ENCODE measurements at places on chromosomes 3 and 15. TPM values are rescaled to one million over a fixed set of nuclear protein-coding genes. Genes with fewer than 3 reads are reported as not detected.

The PRTG gene
- polyA plus RNA-seq, result 11.9 TPM

The FBXO45 gene
- polyA plus RNA-seq, result 18.3 TPM

The CLDN18 gene
- 1.5 TPM for polyA plus RNA-seq

The MYL3 gene
- polyA plus RNA-seq, result 25.7 TPM

The BCL2A1 gene
- polyA plus RNA-seq, result 1.8 TPM

The GPR149 gene
- polyA plus RNA-seq, result not detected

The GOLGA6D gene
- 0.40 TPM for polyA plus RNA-seq

The SNX22 gene
- polyA plus RNA-seq, result 1.6 TPM

- no peak for DNase-seq
Observed at GRCh38 chr3:60967141-60967540, 284.1 kb downstream of the FHIT start.

DNA sequence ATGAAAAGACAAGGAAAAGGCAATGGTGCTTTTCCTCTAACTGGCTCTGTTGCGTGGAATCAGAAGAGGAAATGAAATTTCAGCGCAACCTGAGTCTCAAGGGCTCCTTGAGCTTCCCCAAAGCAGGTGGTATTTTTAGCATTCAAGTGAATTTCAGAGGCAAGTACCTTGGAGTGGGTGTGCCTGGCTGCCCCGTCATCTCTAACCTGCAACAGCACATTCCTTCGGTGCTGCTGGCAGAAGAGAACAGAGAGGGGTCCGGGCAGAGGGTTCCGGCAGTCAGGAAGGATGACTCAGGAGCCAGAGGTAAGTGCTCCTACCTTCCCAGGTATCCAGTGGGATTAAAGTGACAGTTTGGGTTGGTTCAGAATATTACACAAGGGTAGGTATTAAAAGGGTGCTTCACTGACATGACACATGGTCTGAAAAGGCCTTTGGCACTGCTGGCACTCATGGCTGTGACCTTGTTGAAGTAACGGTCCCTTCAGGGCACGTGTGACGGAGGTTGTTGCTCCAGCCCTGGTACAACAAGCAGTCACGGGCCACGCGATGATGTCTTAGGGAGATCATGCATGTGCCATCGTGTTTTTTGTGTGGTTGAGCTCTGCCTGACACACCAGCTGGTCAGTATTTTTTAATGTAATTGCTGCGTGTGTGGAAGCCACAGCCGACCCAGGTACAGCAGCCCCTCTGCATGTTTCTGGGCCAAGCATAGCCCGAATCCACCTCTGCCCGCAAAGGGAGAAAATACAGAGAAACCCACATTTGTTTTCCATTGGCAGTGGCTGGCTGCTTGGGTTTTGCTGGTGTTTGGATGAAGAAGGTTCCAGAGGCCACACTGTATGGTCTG lies 75.7 kb downstream of the LRRK1 start:
- DNase-seq, result no peak

DNA sequence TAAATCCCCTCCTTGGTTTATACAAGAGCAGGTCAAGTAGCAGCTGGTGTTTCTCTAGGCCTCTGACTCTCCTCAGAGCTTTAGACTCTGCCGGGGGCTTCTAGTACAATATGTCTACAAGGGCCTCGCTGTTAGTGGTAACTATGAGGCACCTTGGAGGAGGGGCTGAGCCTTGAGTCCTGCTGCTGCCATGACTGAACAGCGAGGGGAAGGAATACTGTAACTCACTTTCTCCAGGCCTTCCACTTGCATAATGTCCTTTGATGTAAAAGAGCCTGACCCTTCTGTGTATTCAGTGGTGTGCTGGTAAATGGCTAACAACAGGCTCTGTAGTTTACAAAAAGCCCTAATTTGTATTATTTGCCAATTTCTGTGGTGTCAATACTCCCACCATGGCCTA lies 27.8 kb downstream of the DRD3 start:
- DNase-seq, result no peak

GRCh38 chr3:128205558-128206145 lies 52.4 kb downstream of the EEFSEC start:
- no peak for DNase-seq

GRCh38 chr3:151875759-151876158 lies 2.3 kb downstream of the SUCNR1 start:
- no peak for DNase-seq

- no peak for DNase-seq
Observed at GRCh38 chr3:39990532-39990931, 181.1 kb downstream of the MYRIP start.

GRCh38 chr3:73530022-73530396 lies 94.7 kb downstream of the PDZRN3 start:
- no peak for DNase-seq

DNA sequence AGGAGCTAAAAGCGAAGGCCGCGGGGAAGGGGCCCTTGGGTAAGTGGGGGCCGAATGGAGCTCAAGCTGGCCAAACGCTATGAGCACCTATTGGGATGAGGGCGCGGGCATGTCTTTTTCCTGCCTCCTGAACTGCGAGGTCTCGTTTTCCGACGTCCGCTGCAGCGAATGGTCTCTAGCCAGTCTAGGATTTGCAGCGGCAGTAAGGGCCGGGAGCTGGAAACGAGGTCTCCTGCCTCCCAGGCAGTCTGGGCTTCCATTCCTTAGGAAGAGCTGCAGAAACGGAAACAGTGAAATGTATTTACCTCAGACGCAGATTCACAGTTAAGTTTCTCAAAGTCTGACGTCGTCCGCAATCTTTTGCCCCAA lies 517 bp downstream of the TMA7 start:
- no peak for DNase-seq

GRCh38 chr3:23438657-23439056 lies 235.5 kb downstream of the UBE2E2 start:
- no peak for DNase-seq

- no peak for DNase-seq
Observed at GRCh38 chr3:186825294-186825821, 17.2 kb upstream of the ADIPOQ start.

DNA sequence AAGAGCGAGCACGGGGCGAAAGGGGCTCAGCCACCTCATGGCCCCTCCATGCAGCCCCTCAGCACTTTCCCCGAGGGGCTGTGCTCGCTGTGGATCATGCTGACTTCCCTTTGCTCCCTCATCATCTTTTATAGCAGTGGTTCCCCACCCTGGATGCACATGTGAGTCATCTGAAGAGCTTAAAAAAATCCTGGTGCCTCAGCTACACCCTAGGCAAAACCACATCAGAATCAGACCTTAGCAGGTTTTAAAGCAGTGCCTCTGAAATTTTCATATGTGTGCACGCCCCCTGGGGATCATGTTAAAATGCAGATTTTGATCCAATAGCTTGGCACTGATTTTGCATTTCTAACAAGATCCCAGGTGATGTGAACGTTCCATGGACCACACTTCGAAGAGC lies 50.9 kb downstream of the FEM1B start:
- no peak for DNase-seq

- DNase-seq, result no peak
Observed at GRCh38 chr15:67117370-67117769, 52.0 kb downstream of the SMAD3 start.

DNA sequence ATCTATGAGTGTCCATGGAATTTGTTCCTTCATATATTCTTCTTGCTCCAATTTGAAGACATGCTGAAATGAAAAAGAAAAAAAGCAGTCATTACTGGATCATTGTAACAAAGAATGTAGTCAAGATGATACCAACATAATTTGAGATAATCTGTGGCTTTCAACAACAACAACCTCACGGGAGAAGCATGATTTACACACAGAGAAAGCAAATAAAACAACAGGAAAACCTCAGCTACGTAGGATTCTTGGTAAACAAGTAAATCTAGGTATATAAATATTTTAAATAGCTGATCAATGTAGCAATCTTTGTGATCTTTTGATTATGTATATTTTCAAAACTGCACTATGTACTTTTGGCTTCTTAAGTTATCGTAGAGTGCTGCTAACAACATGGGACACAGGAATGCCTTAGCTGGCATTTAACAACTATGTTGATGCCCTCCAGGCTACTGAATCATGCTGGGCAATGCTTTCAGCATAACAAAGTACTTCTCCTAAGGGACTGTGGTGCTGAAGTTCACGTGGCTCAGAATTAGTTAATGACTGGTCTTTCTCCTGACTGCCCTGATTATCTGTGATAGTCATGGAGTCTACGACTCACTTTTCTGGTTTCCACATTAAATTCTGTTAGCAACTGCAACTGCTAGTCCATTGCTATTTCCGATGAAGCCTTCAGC lies 96.5 kb upstream of the MYO5C start:
- no peak for DNase-seq

GRCh38 chr15:71817351-71817750 lies 7.0 kb downstream of the NR2E3 start:
- DNase-seq, result no peak

GRCh38 chr3:119620899-119621298 lies 23.2 kb downstream of the PLA1A start:
- no peak for DNase-seq

GRCh38 chr15:90239371-90239770 lies 5.4 kb downstream of the GDPGP1 start:
- DNase-seq, result no peak

DNA sequence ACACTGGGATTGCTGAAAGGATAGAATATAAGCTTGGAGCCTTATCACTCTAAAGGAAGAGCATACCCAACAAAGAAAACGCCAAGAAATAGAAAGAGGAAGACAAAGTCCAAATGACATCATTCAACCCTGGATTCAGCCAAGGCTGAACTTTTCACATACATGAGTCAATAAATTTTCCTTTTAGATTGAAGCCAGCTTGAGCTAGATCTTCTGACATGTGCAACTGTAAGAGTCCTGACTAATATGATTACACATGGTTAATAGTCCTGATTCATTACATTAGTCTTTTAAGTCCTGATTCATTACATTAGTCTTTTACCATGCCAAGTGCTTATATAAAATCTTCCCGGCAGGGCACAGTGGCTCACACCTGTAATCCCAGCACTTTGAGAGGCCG lies 13.6 kb upstream of the DENND6A start:
- DNase-seq, result no peak

All from renal cortex interstitium (tissue), 15 donors.